ENCODE measurements at places on chromosomes 4 and X. TPM values are rescaled to one million over a fixed set of nuclear protein-coding genes. Genes with fewer than 3 reads are reported as not detected.

The UGT2B15 gene
- total RNA-seq, result not detected

- no peak for DNase-seq
- H3K4me3 ChIP-seq, result no peak overlapping the region
- no peak overlapping the region for H3K27ac ChIP-seq
- no peaks in the 10 kb centered on the region for H3K27me3 ChIP-seq
- H3K4me1 ChIP-seq, result peaks cover 26% of the 10 kb centered on the region
- no peaks in the 10 kb centered on the region for H3K36me3 ChIP-seq
Observed at GRCh38 chrX:11458170-11458569, 165.0 kb downstream of the AMELX start.

The ARHGAP24 gene
- total RNA-seq, result 22.0 TPM

- no peak overlapping the region for H3K4me3 ChIP-seq
- H3K36me3 ChIP-seq, result no peaks in the 10 kb centered on the region
- no peaks in the 10 kb centered on the region for H3K27me3 ChIP-seq
- H3K27ac ChIP-seq, result no peak overlapping the region
- peaks cover 20% of the 10 kb centered on the region for H3K4me1 ChIP-seq
- no peak for DNase-seq
Observed at GRCh38 chr4:31054295-31054694, 334.1 kb downstream of the PCDH7 start.

The PDCL2 gene
- total RNA-seq, result not detected

Data from chondrocyte (in vitro differentiated cells).